ENCODE measurements at places on chromosomes 7 and 10.

- no peak for DNase-seq
These were observed 53.8 kb downstream of the KDM7A start for GRCh38 chr7:140122965-140123364.

GRCh38 chr10:119409906-119410305 is 132.6 kb downstream of the RGS10 start:
- DNase-seq, result no peak

- no peak for DNase-seq
These were observed 85.2 kb upstream of the DNAAF5 start for GRCh38 chr7:641269-641671.

- no peak for DNase-seq
These were observed 31.5 kb upstream of the KMT2E start for GRCh38 chr7:104982308-104983075.

DNA sequence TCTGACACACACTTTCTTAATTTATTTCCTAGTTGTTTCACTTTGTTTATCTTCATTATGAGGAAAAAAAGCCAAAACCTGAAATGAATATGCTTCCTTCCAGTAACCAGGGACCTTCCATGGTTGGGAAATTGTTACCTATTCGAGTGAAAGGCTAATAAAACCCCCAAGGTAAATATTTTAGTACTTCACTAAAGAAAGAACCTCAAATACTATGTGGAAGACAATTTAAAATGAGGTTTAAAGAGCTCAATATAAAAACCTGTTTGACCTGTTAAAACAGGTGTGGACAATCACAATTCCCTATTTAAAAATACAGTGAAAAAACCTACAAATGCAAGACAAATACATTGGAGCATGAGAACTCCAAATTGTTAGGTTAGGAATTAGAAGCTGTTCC is 192.6 kb downstream of the CFTR start:
- DNase-seq, result no peak

All from vagina (tissue), 2 donors.